ENCODE measurements at places on chromosomes 3 and 15.

- DNase-seq, result no peak
Measured at GRCh38 chr3:179853176-179853575, 183.6 kb downstream of the PEX5L start.

- no peak for DNase-seq
Measured at GRCh38 chr15:85959611-85960010, 120.1 kb upstream of the AGBL1 start.

- DNase-seq, result peak; percentile 58
Measured at GRCh38 chr15:42056934-42057798, 36.3 kb upstream of the PLA2G4E start.

GRCh38 chr15:33026614-33027013 lies 167.9 kb downstream of the FMN1 start:
- DNase-seq, result no peak

DNA sequence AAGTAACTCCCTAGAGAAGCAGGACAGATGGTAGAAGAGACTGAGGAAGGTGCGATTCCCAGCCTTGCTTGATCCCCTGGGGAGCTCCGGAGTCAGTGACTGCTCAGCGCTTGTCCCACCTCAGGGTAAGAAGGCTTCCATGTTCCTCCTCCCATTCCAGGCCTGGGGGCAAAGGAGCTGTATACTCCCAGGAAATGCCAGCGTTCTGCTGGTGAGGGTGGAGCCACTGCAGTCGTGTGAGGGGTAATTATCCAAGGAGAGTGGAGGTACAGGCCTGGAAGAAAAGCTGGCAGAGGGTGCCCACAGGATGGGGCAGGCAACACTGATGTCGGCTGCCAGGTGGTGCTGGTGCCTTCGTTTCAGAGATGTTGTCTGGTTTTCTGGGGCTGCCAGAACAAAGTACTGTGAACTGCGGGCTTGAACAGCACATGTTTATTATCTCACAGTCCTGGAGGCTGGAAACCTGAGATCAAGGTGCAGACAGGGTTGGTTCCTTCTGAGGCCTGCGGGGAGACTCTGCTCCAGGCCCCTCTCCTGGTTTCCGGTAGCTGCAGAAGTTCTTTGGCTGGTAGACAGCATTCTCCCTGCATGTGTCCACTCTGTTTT lies 12.1 kb upstream of the APBA2 start:
- DNase-seq, result no peak

DNA sequence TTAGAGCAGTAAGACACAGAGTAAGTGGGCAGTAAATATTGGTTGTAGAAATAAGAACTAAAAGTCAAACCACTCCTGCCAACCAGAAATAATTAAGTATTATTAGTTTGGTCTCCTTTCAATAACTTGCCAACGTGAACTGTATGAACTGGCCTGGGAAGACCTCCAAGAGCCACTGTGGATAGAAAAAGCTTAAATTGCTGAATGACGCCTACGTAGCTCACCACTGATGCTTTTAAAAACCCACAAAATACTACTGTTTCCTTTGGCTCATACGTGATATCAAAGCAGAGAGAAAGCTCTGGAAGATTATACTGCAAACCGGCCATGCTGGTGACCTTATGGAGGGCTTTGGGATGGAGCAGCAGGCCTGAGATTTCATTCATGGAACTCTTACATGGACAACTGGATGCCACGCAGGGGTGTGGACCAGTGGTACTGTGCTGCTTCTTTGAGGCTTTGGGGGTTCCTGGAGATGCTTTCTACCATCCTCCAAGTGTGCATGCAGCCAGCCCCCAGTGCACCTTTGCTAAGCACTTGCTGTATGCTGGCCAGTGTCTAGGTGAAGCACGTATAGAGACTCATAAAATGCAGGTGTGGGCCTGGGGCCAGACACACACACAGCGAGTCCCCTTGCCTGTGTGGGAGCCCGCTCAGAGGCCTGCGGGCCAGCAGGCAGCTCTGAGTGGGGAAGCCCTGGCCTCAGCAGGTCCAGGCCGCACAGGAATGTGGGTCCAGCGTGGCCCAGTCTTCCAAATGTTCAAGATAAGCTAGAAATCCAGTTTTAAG lies 66.8 kb downstream of the ABTB1 start:
- no peak for DNase-seq

GRCh38 chr3:45763303-45763675 lies 33.0 kb downstream of the SLC6A20 start:
- no peak for DNase-seq

DNA sequence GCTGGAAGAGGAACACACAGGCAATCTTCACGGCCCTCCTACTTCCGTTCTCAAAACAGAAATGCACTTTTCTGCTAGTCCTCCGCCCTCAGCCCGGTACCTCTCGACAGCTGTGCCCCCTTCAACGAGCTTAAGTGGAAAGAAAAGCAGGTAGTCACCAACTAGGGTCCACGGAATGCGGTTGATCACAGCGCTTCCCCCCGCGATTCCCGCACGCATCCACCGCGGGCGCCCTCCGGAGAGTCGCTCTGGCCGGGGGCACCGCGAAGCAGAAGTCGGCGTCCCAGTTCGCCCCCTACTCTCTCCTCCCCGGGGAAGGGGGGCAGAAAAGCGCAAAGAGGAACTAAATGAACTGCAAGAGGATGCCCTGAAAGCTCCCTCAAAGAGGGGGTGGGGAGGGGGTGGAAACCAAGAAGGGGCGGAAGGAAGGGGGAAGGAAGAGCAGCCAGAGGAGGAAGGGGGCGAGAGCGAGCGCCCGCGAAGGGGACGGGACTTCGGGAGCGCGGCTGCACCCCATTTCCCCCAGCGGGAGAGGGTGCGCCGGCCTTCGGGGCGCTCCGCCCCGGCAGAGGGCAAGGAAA lies 738 bp downstream of the ACAP2 start:
- peak; percentile 32 for DNase-seq

GRCh38 chr3:127690823-127691452 lies 18.2 kb downstream of the ABTB1 start:
- no peak for DNase-seq

DNA sequence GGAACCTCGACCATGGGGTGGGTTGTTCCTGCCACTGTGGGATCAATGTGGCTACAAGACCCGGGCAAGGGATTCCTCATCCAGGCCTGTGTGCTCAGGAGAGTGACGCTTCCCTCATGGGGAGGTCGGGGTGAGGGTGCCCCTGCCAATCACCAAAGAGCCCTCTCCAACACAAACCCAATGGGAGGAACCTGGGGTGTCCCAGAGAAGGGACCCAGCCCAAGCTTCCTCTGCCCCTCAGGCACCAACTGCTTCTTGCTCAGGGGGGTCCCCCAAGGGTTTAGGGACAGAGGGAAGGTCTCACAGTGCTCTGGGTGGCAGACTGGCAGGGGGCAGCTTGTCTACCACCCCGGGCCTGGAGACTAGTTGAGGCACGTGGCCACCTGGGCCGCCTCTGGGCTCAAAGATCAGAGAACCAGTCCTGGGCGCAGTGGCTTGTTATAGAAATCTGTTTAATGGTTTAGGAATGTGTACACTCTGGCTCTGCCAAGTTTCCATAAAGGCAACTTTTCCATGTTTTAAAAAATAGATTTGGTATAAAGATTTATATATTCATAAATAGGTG lies 26.6 kb downstream of the GP9 start:
- no peak for DNase-seq

DNA sequence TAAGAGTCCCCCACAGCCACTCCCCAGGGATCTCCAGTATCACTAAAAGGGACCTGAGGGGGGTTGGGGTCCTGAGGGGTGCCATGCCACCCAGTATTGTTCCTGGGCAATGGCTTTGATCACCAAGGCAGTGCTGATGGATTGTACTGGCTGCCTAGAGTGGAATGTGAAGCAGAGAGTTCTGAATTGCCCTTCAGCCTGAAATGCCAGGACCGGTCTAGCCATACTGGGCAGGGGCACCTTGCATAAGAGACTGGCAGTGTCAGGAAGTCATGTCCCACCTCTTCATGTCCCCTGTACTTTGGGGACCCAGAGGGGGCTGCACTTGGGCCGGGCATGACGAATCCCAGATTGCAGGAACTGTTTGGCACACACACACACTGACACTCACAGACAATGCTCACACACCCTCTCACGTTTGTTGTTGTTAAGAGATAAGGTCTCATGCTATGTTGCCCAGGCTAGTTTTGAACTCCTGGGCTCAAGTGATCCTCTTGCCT lies 4.5 kb upstream of the TKT start:
- DNase-seq, result no peak

DNA sequence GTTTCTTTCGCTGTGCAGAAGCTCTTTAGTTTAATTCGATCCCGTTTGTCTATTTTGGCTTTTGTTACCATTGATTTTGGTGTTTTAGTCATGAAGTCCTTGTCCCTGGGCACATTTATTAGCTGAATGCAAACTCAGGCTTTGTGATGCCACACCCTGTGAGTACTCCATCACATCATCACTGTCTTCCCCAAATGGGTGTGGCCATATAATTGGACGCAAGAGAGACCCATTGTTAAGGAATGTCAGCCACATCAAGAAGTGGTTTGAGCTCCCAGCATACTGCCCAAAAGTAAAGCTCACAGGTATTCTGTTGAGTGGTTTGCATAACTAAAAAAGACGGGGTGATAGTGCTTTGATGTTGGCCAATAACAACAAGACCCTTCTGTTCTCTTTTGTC lies 245.7 kb downstream of the SV2B start:
- no peak for DNase-seq

GRCh38 chr3:176950743-176951142 lies 246.5 kb downstream of the TBL1XR1 start:
- no peak for DNase-seq

DNA sequence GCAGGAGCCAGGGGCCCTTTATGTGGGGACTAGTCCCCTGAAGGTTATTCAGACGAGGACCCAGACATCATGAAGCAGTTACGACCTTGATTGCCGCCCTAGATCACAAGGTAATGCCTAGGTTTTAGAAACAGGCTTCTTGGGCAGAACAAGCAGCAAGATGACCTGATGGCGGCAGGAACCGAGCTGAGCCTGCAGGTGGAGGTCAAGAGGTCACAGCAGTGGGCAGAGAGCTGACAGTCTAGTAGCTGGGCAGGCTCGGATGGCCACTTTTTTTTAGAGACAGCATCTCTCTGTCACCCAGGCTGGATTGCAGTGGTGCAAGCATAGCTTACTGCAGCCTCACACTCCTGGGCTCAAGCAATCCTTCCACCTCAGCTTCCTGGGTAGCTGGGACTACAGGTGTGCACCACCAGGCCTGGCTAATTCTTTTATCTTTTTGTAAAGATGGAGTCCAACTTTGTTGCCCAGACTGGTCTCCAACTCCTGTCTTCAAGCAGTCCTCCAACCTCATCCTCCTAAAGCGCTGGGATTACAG lies 83.5 kb upstream of the ABHD17C start:
- no peak for DNase-seq

- DNase-seq, result no peak
Measured at GRCh38 chr3:33001889-33002288, 50.4 kb downstream of the CCR4 start.

- no peak for DNase-seq
Measured at GRCh38 chr3:60298141-60298540, 953.1 kb downstream of the FHIT start.

DNA sequence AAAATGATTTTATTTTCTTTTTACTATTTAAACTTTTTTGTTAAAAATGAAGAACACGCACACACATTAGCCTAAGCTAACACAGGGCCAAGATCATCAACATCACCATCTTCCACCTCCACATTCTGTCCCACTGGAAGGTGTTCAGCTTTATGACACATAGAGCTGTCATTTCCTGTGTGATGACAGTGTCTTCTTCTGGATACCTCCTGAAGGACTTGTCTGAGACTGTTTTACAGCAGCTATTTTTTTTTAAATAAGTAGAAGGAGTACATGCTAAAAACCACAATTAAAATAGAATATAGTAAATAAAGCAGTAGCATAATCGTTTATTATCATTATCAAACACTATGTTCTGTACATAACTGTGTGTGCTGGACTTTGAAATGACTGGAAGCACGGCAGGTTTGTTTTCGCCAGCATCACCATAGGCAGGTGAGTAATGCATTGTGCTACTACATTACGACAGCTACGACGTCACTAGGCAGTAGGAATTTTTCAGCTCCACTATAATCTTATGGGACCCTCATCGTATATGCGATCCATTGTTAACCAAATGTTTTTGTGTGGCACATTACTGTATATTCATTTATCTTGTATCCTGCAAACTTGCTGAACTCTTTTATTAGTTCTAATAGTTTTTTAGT lies 72.8 kb downstream of the KLF15 start:
- DNase-seq, result no peak

DNA sequence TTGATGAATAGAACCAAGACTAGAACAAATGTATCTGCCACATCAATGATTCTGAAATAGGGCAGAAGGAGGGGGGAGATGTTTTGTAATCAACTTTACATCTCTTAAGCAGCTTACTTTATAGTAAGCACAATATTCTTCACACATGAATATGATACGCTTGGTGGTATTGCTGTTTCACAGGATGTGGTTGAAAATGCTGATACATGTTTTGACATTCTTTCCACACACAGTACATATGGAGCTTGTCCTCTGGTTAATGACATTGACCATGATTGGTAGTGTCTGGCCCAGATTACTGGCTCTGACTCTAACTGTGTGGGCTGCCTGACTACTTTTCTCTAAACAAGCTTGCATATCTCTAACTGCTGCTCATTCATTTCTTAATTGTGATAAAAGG lies 168.9 kb downstream of the KLHL25 start:
- peak; percentile 18 for DNase-seq

DNA sequence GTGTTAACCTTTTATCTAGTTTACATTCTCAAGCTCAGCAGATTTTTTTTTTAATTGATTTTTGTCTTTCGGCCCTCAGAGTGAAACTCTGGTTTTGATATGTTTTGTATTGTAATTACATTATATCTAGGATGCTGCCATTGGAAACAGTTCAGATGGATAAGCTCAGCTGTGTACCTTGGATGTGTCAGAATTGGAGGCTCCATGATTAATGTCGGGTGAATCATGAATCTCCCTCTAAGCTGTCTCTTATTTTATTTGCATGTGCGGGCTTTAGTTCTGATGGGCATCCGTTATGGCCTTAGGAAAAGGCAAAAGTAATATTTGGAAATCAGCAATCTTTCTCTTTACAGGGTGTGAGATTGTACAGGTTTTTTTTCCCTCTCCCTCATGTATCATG lies 4.2 kb downstream of the PTPRG start:
- no peak for DNase-seq

GRCh38 chr3:23834082-23834870 lies 28.5 kb downstream of the UBE2E1 start:
- no peak for DNase-seq

DNA sequence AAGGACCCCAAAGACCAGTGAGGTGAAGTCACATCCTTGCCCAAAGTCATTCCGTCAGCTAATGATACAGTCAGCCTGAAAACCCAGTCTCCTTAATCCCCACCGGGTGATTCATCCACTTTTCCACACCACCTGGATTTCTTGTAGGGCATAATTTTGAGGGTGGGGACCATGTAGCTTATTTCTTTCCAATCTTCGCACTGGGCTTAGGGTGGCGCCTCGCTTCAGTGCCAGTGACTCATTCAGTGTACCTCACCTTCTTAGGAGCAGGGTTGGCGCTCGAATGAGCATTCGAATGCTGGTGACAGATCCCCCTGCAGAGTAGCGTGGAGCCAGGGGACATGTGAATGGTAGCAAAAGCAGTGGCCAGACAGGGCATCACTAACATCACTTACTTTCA lies 24.0 kb downstream of the BMF start:
- no peak for DNase-seq

GRCh38 chr3:170033489-170033888 lies 4.3 kb upstream of the GPR160 start:
- no peak for DNase-seq

- DNase-seq, result no peak
Measured at GRCh38 chr15:100169615-100170290, 172.0 kb downstream of the ADAMTS17 start.

Measured in activated T-cell treated with anti-CD3 and anti-CD28 coated beads for 48 hours (primary cell).